ENCODE measurements at places on chromosomes 13 and 19. TPM values are rescaled to one million over a fixed set of nuclear protein-coding genes. Genes with fewer than 3 reads are reported as not detected.
A peak's percentile ranks its signal among the peaks of the same experiment; 100 is the strongest.

IQCN gene
- 2.2 TPM for total RNA-seq

GRCh38 chr19:49475191-49475917 lies 1.3 kb downstream of the FLT3LG start:
- peaks cover 25% of the 10 kb centered on the region for H3K27me3 ChIP-seq
- no peak overlapping the region for H3K27ac ChIP-seq
- H3K4me3 ChIP-seq: no peak overlapping the region
- DNase-seq: no peak

DNA sequence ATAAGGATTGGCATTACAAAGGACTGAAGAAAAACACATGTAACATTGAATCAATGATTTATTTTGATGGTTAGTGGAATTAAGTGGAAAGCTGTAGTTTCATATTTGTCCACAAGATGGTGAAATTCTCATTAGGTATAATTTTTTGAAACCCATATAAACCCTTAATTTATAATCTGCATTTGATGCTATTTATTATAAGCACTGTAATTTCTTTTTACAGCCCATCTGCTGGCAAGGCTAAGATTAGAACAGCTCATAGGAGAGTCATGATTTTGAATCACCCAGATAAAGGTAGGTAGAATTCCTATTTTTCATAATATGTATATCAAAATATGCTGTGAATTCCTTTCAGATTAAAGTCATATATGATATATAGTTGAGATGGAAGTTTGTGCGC lies 62.2 kb downstream of the DNAJC15 start:
- no peaks in the 10 kb centered on the region for H3K27me3 ChIP-seq
- no peaks in the 10 kb centered on the region for H3K4me1 ChIP-seq

DNA sequence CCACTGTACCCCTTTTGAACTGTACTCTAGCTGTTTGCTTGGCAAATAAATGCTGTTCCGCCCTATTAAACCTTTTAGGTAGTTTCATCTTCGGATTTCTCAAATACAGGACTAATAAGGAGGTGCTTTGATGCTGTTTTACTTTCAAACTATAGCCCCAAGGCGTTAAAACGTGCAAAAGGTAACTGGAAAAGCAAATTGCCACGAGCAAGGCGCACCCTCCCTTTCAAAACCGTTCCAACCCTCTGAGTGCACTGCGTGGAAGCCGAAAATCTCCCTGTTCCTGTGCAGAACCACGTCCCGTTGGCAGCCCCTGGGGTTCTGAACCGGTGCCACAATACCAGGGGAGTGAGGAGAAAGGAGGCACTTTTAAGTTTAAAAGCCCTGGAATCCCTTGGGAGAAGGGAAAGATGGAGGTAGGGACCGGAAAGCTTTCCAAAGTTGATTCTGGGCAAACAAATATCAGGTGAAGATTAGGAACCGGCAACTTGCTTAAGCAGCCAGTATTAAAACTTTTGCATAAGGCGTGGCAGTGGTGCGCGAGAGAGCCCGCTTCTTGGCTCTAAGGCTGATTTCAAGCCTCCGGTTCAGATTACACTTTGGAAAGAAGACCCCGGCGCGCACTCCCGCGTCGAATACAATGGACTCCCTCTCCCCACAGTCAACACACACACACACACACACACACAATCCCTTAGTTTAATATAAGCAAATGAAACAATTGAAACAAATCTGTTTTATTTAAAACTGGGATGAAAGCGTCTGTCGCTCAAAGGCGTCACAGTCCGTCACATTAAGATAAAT lies 9.5 kb downstream of the POU4F1 start:
- H3K4me1 ChIP-seq: peaks cover 5% of the 10 kb centered on the region
- no peaks in the 10 kb centered on the region for H3K36me3 ChIP-seq
- H3K4me3 ChIP-seq: peak overlapping the region; percentile 44
- peaks cover 97% of the 10 kb centered on the region for H3K27me3 ChIP-seq
- DNase-seq: no peak

GRCh38 chr13:87667686-87668085 lies 3.5 kb upstream of the SLITRK5 start:
- no peak overlapping the region for H3K27ac ChIP-seq
- H3K4me1 ChIP-seq: peaks cover 14% of the 10 kb centered on the region
- no peak overlapping the region for H3K4me3 ChIP-seq
